Glomerular endothelial cell (primary cell): ENCODE measurements at places on chromosomes 16 and 17. TPM values are rescaled to one million over a fixed set of nuclear protein-coding genes. Genes with fewer than 3 reads are reported as not detected.

HASPIN gene
- 3.2 and 6.3 TPM in 2 replicates for total RNA-seq

APRT gene
- 189 and 288 TPM in 2 replicates for total RNA-seq

ZP2 gene
- total RNA-seq: not detected in 2 replicates

CEP20 gene
- 22.4 and 48.1 TPM in 2 replicates for total RNA-seq

FA2H gene
- 0.34 TPM in 1 of 2 replicates, not detected in the other for total RNA-seq

TRPV3 gene
- total RNA-seq: 0.06 TPM in 1 of 2 replicates, not detected in the other

HCRT gene
- not detected in 2 replicates for total RNA-seq

SLC6A2 gene
- total RNA-seq: not detected in 2 replicates

ABCC1 gene
- total RNA-seq: 39.5 and 77.9 TPM in 2 replicates

ITGAE gene
- total RNA-seq: 10.5 and 13.3 TPM in 2 replicates

SP6 gene
- 0.48 and 1.6 TPM in 2 replicates for total RNA-seq

TBC1D3G gene
- not detected in 2 replicates for total RNA-seq

TPSD1 gene
- total RNA-seq: not detected in 2 replicates

EPN3 gene
- 0.23 and 7.4 TPM in 2 replicates for total RNA-seq

SCRN2 gene
- total RNA-seq: 27.8 and 35.9 TPM in 2 replicates

EIF3CL gene
- 141 and 185 TPM in 2 replicates for total RNA-seq

TLCD1 gene
- 2.8 and 3.4 TPM in 2 replicates for total RNA-seq

MYH2 gene
- not detected in 2 replicates for total RNA-seq

GPR142 gene
- 0.10 TPM in 1 of 2 replicates, not detected in the other for total RNA-seq

PRSS21 gene
- total RNA-seq: not detected in 2 replicates

RHBDL3 gene
- not detected in 2 replicates for total RNA-seq

TSNAXIP1 gene
- total RNA-seq: 0.39 and 0.88 TPM in 2 replicates

RAB37 gene
- total RNA-seq: 0.87 TPM in 1 of 2 replicates, not detected in the other

BRICD5 gene
- total RNA-seq: 3.5 and 3.7 TPM in 2 replicates

HSD11B2 gene
- not detected in 2 replicates for total RNA-seq

RGS9 gene
- 3.1 and 3.6 TPM in 2 replicates for total RNA-seq

OR3A3 gene
- total RNA-seq: not detected in 2 replicates

SLC16A13 gene
- 6.6 and 7.9 TPM in 2 replicates for total RNA-seq

CCL8 gene
- total RNA-seq: 3.6 TPM in 1 of 2 replicates, not detected in the other

ELMO3 gene
- total RNA-seq: 0.53 and 2.0 TPM in 2 replicates

MYH13 gene
- not detected in 2 replicates for total RNA-seq

RNU2-1 gene
- total RNA-seq: not detected in 2 replicates

CBFB gene
- 52.3 and 60.4 TPM in 2 replicates for total RNA-seq

CACNA1G gene
- total RNA-seq: not detected in 2 replicates

MARCHF10 gene
- total RNA-seq: not detected in 2 replicates

SLC35G6 gene
- not detected in 2 replicates for total RNA-seq

SLC12A3 gene
- not detected in 2 replicates for total RNA-seq

KCNH6 gene
- total RNA-seq: not detected in 2 replicates

XYLT1 gene
- 5.6 and 6.0 TPM in 2 replicates for total RNA-seq

TAT gene
- total RNA-seq: not detected in 2 replicates

IGFBP4 gene
- total RNA-seq: 207 and 577 TPM in 2 replicates

FNDC8 gene
- total RNA-seq: not detected in 2 replicates

ABCC6 gene
- total RNA-seq: 0.10 and 0.23 TPM in 2 replicates

STUB1 gene
- 159 and 240 TPM in 2 replicates for total RNA-seq

ABCC11 gene
- total RNA-seq: 0.29 TPM in 1 of 2 replicates, not detected in the other

PIK3R5 gene
- not detected in 2 replicates for total RNA-seq

CACNG3 gene
- total RNA-seq: not detected in 2 replicates

CACNG1 gene
- total RNA-seq: not detected in 2 replicates

TTYH2 gene
- total RNA-seq: 1.7 and 4.1 TPM in 2 replicates

DHRS7C gene
- not detected in 2 replicates for total RNA-seq

ASGR1 gene
- total RNA-seq: 2.6 and 5.4 TPM in 2 replicates
